ENCODE measurements at places on chromosomes 11 and 22.

DNA sequence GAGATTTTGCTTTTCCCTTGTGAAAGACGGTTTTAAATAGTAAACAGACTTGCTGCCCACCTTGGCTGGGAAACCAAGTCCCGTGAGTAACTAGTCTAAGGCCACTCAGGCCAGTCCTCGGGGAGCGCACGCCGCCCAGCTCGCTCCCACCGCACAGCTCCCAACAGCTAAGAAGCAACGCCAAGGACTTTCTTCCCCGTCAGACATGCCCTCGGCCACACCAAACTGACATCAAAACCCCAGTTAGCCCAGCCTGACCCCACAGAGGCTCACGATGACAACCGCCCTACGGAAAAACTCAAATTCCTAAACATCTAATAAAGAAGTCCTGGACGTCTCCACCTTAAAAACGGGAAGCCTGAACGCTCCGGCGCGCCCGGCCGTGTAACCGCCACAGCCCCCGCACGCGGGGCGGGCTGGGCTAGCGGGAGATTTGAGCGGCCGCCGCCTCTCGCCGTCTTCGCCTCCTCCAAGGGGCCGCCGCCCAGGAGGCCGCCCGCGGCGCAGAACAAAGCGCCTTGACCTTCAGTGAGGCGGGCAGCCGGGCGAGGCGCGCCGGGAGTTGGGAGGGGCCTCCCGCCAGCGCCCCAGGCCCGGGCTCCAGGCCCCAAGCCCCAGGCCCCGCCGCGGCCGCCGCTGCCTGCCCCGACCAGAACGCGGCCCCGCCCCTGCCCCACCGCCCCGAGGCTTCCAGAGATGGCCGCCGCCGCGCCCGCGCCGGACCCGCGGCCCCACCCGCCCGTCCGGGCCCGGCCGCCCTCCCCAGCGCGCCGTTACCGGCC lies 486 bp downstream of the NAP1L4 start:
- no peak for DNase-seq

DNA sequence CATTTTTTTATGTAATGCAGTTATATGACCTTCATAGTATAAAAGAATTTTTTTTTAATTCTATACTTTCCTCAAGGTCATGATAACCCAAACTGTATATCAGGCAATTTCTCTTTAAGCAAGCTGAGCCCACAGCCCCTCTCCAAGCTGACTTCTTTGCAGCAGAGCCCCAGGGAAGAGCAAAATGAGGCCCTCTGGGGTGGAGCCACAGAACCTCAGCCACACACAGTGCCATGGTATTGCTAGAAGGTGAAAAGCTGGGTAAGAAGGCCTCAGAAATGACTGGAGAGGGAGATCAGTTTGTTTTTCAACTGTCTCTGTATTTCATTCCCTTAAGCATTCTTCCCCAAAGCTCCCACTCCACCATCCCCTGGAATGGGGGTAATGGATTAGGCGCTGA lies 108.8 kb downstream of the PLEKHA7 start:
- DNase-seq = no peak

DNA sequence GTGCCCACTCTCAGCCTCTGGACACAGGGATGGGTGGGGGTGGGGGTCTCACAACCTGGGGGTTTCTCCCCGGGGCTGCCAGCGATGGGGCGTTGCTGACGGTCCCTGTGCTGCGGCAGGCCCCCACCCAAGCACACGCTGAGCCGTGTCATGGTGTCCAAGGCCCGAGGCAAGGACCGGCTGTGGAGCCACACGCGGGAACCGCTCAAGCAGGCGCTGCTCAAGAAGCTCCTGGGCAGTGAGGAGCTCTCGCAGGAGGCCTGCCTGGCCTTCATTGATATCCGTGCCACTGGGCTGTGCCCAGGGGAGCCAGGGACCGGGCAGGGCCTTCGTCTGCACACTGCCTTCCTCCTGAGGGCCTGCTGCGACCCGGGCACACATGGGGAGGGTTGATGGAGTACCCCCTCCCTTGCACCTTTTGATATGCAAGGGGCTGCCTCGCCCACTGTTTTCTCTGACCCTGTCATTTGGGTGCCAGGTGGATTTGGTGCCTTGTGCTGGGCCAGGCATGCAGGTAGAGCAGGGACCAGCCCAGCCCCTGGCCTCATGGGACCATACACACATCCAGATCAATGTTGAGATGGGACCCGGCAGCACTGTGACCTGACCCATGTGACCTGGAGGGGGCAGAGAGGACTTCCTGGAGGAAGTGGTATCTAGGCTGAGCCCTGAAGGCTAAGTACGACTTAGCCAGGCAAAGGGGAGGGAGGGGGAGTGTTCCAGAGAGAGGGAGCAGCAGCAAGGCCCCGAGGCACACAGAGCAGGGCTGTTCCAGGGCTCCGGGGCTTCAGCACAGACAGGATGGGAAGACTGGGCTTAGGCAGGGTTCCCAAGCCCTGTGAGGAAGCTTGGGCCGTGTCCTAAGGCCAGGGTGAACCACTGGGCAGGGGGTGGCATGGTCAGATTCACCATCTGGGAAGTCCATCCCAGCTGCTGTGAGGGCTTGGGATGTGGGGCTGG lies 75.2 kb downstream of the MYO7A start:
- no peak for DNase-seq

- DNase-seq = no peak
Observed at GRCh38 chr11:132402071-132402684, 1031.8 kb downstream of the NTM start.

- DNase-seq = no peak
Observed at GRCh38 chr11:116697011-116697410, 75.8 kb downstream of the BUD13 start.

DNA sequence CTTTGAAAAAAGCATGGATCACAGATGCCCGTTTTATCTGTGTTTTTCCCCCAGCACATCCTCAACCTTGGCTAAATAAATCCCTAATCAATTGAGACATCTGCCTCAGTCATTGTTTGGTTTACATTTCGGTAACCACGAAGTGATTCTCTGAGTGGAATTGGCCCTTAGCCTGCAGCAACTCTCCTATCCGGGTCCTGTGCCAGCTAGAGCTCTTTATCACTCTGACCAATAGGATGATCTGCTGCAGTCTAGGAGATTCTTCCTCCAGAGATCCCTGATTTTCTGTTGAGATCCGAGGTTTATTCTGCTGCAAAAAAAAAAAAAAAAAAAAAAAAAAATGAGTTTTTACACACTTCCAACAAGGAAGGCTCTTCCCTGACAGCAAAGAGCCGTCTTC lies 137.3 kb downstream of the KCNA4 start:
- DNase-seq = no peak

GRCh38 chr11:47373876-47374719 lies 4.2 kb downstream of the SPI1 start:
- DNase-seq = peak; percentile 84

DNA sequence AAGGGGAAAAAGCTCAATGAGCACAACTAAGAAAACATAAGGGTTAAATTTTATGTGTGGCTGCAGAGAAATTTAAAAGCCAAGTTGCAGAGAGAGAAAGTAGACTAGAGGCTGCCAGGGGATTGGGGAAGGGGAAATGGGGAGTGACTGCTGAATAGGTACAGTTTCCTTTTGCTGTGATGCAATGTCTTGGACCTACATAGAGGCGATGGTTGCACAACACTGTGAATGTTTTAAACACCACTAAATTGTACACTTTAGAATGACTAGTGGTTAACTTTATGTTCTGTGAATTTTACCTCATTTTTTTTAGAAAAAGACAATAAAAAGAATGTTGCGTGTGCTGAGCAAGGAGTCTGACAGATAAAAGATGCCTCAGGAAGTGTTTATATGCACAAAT lies 36.5 kb downstream of the TENM4 start:
- DNase-seq = no peak

Measured in T-helper 17 cell (primary cell).